Activated naive CD4-positive, alpha-beta T cell treated with Interleukin-2 at 50 U/mL for 16 hours (primary cell): ENCODE measurements at places on chromosomes 5 and 9.

DNA sequence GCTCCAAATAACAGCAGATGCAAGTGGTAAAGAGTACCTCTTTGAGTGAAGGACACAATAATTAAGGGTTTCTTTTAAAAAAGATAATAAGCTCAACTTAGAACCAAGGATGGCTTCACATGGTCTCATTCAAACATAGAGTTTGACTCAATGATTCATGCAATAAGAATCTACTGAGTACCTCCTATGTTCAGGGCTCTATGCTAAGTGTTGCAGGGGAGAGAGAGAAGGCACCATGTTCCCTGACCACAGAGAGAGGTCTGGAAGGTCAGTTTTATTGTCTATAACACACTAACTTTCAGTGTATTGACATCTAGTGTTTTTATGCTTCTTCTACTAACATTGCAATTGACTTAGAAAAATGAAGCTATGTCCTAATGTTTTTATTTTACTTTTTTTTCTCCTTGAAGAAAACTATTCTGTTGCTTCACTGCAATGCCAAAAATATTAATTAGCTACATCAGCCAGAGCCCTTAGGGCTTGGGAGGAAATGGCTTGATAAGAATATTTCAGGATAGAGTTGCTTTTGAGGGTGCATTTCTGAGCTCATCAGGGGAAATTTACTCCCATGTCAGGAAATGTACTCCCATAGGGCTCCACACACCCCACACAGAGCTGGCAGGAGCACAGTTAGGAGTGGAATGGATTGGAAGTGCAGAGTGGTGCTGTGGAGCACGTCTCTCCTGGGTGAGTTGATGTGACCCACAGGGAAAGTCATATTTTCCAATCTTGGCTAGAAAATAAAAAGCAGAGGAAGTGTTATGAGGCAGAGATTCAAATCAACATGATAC lies 106.6 kb downstream of the PDE8B start:
- DNase-seq = no peak

DNA sequence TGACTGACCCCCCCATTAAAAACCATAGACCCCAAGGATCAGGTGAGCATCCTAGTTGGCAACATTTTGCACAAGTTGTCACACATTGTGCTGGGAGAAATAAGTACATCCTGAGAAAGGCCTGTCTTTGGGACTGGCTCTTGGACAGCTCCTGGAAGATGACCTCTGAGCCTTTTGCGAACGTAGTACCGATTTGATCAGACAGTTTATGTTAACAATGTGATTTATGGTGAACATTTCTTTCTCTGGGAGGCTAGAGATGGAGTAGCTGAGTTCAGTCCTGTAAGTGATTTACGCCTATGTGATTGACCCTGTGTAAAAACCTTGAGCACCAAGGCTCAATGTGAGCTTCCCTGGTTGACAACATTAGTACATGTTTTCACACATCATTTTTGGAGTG lies 41.7 kb downstream of the LOX start:
- DNase-seq = no peak

DNA sequence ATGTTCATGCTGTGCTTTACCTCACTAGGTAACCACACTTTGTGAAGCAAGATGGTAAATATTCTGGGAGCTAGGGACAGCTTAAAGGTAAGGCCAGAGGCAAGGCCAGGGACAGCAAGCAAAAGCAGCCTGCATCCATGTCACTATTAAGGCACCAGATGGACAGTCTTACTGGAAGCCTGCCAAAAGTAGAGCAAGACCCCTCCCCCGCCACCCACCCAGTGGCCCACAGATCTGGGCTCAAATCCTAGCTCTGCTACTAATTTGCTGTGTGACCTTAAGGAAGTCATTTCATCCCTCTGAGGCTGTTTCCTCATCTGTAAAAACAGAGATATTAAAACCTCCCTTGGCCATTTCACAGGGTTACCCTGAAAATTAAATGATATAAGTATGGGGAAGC lies 13.2 kb upstream of the ERMP1 start:
- DNase-seq = no peak

GRCh38 chr5:39980056-39980455 lies 555.3 kb upstream of the DAB2 start:
- DNase-seq = no peak

GRCh38 chr9:126564716-126565115 lies 49.0 kb upstream of the LMX1B start:
- DNase-seq = no peak

DNA sequence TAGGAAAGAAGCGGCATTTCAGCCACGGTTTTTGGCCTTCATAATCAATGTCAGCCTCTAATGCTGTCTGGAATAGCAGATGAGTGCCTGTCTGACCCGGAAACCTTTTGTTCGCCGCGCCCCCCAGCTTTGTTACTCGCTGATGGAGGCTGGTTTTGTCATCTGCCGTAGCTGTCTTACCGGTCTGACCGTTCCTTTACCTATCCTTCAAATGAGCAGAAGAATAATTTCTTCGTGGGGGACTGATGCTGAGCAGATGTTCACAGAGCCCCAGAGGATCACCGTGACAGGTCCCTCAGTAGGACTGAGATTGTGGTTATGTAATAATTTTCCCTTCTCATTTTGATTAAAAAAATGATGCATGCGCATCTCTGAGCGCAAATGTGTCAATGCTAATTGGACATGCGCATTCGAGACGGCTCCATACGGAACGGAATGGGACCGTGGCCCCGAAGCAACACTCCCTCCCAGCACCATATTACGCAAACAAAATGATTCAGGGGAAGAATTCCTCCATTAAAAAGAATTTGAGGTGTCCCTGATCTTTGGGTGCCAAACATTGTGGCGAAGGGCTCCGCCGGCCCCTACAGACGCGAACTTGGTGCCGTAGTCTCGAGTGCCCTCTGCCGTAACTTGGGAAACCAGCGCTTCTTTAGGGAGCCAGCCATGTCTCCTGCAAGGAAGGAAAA lies 27.6 kb downstream of the TLX3 start:
- DNase-seq = no peak

DNA sequence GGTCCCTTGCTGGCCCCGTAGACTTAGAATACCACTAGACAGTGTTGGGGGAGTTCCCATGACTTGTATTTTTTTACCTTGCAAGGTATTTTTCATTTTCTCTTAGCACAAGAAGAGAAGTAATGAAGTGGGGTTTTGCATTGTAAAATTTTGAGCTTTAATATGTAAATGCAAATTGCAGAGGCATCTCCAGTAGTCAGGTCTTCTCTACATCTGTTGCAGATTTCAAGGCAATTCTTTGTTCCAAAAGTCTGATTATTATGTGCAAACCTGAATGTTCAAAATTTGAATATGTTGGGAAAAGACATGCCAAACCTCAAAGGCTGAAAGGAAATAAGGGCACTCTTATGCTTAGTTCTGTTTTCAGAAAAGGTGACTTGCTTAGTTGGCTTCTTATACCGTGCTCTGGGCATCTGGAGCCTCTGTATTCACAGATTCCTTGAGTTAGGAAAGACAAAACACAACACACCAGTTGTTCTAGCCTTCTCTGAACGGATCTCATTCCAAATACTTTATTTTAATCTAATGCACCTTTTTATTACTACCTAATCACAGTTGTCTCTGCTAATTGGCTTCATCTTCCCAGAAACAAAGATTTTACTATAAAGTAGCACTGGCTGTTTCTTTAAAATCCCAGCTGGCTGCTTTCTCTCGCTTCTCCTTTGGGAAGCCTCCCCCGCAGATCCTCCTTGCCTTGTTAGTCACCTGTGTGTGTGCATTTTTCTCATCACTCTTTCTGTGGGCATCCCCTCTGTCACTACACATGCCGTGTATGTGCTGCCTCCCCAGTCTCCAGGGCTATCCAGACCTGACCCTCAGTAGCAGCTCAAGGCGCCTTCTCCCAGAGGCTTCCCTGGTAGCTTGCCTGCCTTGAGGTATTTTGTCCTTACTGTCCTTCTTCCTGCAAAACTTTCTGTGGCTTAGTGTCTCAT lies 138.2 kb downstream of the TLE4 start:
- DNase-seq = no peak

GRCh38 chr5:128749136-128749898 lies 211.3 kb upstream of the FBN2 start:
- DNase-seq = no peak

GRCh38 chr5:31604644-31605043 lies 34.3 kb upstream of the PDZD2 start:
- no peak for DNase-seq

DNA sequence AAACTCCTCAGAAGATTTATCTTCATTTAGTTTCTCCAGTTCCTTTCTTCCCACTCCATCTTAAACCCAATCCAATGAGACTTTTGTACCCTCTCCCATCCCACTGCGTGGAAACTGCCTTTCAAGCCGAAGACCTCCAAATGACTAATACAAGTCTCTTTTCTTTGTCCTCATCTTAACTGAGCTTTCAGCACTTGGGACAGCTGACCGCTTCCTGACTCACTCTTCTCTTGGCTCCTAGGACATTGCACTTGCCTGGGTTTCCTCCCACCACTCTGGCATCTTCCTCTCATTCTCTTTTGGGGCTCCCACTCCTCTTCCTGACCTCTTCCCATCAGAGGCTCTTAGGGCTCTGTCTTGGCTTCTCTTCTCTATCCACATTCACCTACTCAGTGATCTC lies 243.7 kb downstream of the HSPA4 start:
- no peak for DNase-seq

DNA sequence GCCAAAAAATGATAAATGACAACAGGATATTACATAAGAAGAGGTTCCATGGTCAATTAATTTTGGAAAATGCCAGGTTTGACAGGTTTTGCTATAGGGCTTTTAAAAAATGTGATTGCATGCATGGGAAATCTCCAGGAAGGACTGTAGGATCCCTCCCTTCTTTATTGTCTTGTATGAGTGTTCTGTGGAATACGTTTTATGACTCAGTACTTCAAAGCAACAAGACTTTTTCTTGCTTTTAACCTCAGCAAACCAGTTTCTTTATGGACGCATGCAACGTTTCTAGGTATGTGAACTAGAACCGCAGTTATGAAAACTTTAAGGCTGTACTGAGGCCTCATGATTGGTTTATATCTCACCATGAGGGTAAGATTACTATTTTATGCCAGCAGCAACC lies 76.6 kb upstream of the NTRK2 start:
- DNase-seq = no peak

GRCh38 chr9:84166891-84167290 lies 173.7 kb downstream of the SLC28A3 start:
- no peak for DNase-seq

DNA sequence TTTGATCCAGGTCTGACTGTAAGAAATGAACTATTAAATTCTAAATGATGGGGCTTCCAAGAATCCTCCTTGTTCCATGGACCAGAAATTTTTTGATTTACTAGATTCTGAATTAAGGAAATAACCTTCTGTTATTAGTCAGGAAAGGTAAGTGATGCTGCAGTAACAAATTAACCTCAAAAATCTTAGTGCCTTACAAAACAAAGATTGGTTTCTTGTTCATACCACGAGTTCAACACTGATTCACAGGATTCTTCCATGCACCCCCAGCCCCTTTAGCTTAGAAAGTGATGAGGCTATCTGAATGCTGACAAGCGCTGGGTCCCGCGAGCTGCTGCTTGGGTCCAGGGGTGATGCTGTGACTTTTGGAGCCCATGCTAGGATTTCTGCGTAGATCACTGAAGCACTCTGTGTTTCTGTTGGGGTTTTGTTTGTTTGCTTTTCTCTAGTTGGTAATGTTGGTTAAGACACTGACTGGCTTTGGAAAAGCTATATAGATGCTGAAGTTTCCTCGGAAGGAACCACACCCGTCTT lies 52.3 kb downstream of the COL15A1 start:
- DNase-seq = no peak

DNA sequence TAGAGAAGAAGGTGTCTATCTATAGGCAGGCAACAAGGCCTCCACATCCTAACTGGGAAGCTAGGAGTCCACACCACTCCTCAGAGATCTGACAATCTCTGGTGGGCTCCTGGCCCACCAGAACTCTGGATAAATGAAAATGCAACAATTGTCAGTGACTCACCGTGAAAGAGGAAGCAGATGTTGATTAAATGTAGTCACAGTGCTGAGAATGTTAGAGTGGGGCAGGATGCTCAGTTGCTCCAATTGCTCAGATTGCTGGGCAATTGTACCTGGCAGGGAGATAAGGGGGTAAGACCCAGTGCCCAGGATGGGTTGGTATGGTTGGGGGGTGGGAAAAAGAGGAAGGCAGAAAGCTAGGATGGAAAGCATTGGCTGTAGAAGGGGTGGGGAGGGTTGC lies 4.3 kb downstream of the CCL19 start:
- no peak for DNase-seq

- DNase-seq = no peak
These were observed 20.2 kb downstream of the ORM2 start for GRCh38 chr9:114349713-114350480.

- DNase-seq = no peak
These were observed 390.4 kb downstream of the TLE4 start for GRCh38 chr9:79962150-79962549.

DNA sequence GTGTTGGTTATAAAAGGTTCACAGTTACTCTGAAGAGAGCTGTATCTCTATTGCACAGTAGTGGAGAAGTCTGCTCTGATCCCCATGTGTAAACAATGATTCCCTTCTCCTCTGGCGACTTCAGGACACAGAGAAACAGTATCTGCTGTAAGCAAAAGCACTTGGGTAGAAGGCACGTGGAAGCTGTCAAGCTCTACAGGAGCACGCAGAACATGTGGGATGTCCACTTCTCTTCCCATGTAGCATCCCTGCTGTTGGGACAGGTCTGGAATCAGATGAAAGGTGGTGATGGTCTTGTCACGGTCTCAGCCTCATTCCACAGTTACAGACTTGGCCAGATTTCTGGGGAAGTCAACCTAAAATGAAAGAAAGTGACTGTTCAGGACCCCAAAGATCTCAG lies 9.4 kb upstream of the MAPK9 start:
- no peak for DNase-seq

DNA sequence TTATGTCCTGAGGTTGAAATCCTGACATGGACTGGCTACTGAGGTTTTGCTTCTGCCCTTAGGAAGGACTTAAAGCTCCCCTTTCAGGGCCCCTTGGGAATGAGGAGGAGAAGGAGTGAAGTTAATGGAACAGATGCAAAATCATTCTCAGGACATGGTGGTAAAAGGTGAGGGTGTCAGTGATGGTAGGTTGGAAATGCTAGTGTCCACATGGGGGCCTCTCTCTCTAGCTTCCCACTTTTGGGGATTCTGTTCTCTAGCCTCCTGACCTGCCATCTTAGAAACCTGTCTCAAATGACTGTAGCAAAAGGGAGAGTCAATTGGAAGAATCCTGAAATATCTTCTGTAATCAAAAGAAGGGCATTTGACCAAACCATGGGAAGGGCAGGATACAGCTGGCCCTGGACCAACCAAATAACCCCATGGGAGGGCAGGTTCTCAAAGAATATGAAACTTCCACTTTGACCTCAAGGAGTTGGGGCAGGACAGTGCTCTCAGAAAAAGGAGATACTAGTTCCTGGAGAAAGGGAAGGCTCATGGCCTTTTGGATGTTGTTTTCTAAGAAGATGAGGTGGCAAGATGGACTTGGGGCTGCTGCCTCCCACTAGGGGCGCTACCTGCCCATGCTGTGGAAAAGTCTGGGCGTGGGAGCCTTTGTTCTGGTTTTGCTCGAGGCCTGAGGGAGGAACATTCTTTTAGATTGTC lies 21.2 kb upstream of the MLANA start:
- peak; percentile 33 for DNase-seq

- no peak for DNase-seq
These were observed 494.2 kb downstream of the ZNF608 start for GRCh38 chr5:124252191-124252638.

GRCh38 chr5:38380537-38380936 lies 122.2 kb downstream of the EGFLAM start:
- no peak for DNase-seq
